GM23338 (cell line): ENCODE measurements at places on chromosomes 12 and 14.
A peak's percentile ranks its signal among the peaks of the same experiment; 100 is the strongest.

DNA sequence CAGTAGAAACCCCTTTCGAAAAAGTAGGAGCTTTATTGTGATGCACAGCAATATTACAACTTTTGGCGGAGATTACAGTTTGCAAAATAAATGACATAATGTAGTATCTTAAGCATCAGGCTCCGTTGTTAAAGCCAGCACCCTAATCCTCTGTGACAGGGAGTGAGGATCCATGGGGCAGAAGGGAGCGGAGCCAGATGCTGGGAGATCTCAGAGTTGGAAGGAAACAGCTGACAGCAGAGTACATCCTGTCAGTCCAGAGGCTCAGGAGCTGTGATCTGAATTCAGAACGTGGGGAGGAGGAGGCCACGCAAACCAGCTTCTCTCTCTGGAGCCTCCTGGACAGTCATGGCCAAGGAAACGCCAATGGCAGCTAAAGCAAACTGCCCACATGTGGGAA lies 55.7 kb downstream of the TMTC1 start:
- DNase-seq: no peak

GRCh38 chr14:104819361-104819781 lies 18.5 kb downstream of the ZBTB42 start:
- no peak for DNase-seq

- DNase-seq: no peak
Observed at GRCh38 chr14:78992867-78993266, 822.7 kb downstream of the NRXN3 start.

- peak; percentile 71 for DNase-seq
Observed at GRCh38 chr12:62581288-62582064, 114.8 kb downstream of the MON2 start.

DNA sequence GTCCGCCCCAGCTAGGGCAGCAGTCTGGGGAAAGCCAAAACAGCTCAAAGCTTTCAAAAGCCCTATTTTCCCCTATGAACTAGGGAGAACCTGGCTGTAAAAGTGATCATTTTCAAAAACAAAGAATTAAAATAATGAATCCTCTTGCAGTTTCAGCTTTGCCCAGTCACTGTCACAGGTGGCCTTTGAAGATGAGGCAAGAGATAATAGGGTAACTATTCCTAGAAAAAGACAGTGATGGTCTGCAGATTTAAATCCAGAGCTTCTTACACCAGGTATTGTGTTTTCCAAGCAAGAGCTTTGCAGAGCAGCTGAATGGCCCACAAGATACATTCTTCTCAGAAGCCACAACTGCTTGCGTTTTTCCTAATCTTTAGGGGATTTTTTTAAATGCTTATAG lies 80.2 kb upstream of the NUDT4 start:
- no peak for DNase-seq

DNA sequence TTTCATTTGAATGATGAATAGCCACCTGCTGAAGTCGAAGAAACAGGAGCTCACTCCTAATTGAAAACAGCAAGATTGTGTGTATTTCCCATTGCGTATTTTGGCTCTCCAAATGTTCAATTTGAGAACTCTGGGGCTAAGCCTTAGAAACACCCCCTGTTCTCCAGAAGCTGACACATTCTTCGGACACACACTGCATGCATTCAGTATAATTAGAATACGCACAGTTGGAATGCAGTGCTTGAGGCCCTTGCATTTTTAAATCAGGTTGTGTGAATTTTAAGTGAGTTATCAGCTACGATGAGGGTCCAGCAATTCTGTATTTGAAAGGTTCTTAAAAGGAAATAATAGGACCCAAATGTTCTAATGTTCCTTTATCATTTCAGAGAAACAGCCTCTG lies 103.8 kb downstream of the PRKD1 start:
- DNase-seq: no peak

DNA sequence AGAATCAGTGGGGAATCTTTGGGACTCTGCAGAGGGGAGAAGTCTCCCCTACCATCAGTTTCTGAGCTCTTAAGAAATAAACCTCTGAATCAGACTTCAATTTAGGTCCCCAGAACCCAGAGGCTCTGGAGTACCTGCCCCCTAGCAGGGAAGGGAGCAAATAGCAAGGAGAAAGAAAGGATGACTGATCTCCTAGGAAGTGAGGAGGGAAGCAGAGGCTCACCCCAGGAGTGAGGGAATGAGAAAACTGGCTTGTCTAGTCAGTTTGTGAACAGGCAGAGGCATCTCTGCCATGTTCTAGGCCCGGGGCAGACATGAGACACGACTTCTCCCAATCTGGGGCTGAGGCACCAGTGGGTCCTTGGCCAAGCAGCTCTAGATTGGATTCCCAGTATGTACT lies 24.3 kb upstream of the SMUG1 start:
- peak; percentile 49 for DNase-seq

DNA sequence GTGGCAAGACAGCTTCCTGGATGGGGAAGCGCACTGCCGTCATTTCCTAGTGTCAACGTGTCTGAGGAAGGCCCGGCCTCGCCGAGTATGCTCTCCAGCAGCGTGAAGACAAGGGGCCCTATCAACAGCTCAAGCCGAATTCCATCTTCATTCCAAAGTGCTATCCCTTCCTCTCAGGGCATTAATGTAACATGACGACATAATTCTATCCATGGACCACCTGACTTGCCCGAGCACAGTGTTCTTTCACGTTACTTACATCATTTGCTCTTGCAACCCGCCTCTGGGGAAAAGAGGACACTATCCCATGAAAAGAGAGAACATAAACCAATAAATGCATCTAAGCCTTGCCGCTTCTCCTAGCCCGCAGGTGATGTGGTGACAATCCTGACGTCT lies 22.9 kb downstream of the CCDC92 start:
- no peak for DNase-seq

DNA sequence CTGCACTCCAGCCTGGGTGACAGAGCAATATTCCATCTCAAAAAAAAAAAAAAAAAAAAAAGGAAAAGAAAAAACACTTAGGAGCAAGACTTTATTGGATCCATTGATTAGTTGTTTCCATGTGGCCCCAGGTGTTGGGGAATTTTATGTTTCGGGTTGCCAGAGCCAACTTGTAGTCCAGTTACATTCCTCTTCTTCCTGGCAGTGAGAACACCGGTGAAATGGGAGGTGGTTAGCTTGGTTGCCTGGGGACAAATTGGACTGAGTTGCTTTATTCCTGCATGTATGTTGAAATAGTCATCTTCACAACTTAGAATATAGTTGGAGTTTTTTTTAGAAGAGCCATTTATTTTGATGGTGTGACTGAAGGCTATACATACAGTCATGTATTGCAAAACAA lies 12.6 kb downstream of the RCOR1 start:
- DNase-seq: no peak

GRCh38 chr14:36238666-36239363 lies 62.3 kb upstream of the PTCSC3 start:
- no peak for DNase-seq

DNA sequence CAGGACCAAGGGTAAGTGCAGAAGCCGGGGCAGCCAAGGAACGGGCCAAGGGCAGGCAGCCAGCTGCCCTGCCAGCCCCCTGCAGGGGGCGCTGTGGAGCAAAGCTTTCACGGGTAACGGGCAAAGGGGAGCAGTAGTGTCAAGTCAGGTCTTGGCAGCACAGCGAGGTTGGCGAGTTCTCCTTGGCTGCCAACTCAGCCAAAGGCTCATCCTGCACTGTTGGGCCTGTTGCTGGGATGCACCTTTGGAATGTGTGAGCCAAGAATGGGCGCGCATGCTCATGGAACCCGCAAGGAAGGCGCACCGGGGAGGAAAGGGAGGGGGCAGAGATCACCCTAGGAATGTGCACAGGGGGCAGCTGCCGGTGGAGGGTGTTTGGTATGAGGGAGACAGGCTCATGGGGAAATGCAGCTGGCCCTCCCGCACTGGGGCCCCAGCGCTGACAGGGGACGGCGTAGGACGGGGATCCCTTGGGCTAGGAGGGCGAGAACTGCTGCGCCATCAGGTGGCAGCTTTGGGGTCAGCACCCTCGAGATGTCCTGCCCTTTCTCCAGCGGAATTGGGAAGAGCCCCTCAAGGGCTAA lies 138.0 kb downstream of the ASCL4 start:
- DNase-seq: peak; percentile 86

DNA sequence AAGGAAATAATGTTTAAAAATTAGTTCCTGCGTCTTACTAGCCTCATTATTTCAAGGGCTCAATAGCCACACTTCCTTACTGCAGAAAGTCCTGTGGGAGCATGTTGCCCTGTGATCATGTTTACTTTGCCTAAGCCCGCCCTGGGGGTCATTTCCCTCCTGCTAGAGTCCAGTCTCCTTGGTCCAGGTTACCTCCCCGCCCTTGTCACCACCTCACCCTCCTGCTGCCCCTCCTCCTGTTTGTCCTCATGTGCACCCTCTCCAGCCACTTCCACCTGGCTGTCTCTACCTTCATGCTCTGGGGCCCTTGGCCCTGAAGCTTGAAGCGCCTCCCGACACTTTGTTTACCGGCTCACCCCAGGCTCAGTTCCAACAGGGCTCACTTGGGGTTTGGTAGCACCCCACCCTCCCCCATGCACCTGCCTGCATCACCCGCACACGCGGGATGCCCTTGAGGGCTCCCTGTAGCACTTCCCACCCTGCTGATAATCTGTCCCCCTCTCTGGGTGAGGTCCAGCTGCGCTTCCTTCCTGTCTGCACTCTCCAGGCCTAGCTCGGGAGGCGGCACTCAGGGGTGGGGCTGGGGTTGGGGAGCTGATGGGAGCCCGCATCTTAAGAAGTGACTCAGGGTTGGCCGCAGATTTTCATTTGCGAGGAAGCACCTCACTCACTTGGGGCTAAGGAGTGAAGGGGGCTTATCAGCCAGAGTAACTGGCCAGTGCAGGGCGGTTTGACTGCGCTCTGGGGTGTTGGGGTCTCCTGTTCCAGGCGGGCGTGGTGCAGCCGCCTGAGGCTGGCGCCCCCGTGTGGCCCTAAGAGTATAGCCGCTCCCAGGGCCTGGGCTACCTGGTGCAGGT lies 40.1 kb downstream of the SMIM41 start:
- peak; percentile 95 for DNase-seq

DNA sequence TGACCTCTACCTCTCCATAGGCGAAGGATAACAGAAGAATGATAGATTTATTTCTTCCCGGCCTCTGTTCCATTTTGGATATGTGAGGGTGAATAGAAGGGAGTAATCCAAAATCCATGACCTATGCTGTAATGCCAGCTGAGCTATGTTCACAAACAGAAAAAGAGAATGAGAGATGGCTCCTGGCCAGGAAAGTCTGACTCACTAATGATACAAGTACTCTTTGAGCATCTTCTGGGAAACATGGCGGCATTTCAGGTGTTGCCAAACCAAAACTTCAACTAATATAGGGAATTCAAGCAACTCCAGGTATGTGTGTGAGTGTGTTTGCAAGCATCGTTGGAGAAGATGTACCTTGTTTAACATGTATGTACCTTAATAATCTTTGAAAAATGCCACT lies 55.1 kb downstream of the MED13L start:
- DNase-seq: no peak

GRCh38 chr14:54566410-54567223 lies at the start of gene SAMD4A:
SAMD4A (plus strand) TSS chr14:54567128; CDS start chr14:54567917, 789 bp downstream.
- peak; percentile 70 for DNase-seq
